ENCODE measurements at places on chromosomes 7 and 10.

DNA sequence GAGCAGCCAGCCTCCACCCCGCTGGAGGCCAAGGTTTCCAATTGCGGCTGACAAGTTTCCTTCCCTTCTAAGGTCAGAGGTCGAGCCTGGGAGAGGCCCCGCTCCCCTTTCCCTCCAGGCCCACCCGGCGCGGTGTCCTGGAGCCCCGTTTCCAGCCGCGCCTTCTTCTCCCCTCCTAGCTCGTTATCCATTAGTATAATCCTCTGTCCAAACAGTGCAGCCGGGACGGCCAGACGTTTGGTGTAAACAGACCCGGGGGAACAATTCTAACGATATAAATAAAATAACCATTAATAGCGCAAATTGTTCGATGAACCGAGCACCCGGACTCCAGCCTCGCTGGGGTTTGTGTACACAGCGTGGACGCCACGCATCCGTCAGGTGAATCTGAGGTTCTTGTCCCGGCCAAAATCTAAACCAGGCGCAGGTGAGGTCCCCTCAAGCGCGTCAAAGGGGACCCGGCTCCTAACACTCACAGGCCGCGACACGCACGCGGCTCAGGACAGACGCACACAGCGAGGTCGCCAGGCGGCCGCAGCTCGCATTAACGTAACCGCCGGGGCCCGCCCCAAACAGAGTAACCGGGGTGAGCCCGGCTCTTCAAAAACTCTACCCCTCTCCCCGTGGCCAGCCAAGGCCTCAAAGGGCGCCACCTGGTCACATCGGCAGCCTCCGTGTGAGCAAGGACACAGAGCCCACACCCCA is 10.8 kb upstream of the NKX2-3 start:
- DNase-seq = no peak

DNA sequence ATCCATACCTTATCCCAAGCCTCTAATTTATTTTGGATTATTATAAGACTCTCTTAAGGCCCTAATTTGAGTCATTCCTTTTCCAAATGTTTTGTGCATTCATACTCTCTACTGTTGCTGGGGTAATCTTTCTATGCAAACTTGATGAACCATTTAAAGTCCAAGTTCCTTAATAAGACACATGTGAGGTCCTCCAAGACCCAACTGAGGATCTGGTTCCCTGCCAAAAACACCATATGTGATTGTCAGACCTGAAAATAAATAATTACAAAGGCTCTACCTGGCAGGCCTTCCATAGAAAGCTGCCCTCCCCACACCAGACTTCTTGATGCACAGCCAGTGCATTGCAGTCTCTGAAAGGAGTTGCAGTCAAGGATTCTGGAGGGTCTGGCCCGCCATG is 257.9 kb upstream of the AKR1E2 start:
- DNase-seq = no peak

- DNase-seq = no peak
Observed at GRCh38 chr10:52353960-52354394, 39.9 kb downstream of the DKK1 start.

- no peak for DNase-seq
Observed at GRCh38 chr10:122050811-122051210, 61.8 kb downstream of the TACC2 start.

DNA sequence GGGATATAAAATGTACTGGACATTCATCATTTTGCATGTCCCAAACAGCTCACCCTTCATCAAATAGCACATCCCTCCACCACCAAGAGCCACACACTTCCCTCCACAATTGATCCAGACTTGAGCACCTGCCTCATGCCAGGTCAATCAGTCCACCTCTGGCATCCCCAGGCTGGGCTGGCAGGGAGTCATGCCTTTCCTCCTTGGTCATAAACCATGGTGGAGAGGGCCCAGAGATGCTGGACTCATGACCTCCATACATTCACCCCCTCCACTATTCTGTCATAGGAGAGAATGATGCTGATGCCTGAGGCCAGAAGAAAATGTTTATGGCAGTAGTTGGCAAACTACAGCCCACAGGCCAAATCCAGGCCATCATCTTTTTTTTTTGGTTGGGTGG is 16.1 kb upstream of the GDF10 start:
- DNase-seq = no peak
